ENCODE measurements at places on chromosomes 2 and 18. TPM values are rescaled to one million over a fixed set of nuclear protein-coding genes. Genes with fewer than 3 reads are reported as not detected.

DNA sequence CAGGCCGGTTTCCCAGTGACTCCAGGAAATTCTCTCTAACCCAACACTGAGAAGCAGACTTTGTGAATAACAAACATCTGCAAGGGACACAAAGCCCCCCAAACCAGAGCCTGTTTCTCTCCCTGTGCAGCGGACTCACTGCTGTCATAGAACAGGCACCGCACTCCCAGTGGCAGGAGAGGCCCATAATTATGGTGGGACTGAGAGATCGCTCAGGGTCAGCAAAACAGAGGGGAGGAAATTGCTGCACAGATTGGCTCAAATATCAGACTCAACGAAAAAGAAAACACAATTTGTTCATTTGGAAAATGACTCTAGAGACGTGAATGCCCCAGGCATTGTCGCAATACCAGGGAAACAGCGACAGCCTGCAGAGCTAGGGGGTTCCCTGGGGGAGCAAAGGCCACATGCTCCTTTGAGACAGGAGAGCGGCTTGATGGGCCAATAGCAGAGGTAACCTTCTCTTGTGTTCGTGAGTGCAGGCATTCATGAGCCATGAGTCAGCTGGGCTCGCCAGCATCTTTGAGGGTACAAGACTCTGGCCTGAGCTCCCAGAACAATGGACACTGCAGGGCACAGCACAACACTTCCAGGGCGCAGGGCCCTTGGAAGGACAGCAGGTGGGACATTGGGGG is 143.3 kb upstream of the KLHL29 start:
- peak; percentile 50 for DNase-seq

- DNase-seq = no peak
Observed at GRCh38 chr2:234643407-234643806, 146.5 kb upstream of the ARL4C start.

GRCh38 chr18:48803951-48804855 is 146.6 kb downstream of the SMAD7 start:
- no peak for DNase-seq

DNA sequence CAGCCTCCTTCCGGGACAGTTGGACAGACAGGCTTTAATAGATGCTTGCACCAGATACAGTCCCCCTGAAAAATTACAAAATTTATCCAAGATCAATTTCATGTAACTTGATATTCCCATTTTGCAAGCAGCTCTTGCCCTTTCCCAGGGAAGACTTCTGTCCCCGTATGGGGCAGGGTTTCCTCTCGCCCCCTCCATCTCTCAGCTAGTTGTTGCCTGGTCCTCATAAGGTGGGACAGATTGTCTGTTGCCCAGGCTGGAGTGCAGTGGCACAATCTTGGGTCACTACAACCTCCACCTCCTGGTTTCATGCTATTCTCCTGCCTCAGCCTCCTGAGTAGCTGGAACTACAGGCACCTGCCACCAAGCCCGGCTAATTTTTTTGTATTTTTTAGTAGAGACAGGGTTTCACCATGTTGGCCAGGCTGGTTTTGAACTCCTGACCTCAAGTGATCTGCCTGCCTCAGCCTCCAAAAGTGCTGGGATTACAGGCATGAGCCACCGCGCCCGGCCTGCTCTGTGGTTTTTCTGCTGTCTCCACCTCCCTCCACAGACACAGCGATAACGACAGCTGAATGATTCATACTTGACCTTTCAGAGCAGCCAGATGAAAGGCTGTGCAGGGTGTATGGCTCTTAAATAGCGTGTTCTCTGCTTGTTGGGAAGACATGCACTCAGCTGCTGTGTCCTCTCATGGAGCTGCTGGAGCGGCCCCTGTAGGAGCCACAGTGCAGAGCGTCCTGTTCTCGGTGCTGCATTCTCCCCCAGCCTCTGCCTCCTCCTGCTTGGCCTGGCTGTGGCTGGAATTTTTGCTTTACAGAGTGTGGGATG is 61.4 kb downstream of the TTC39C start:
- DNase-seq = peak; percentile 82

Gene MARCHF4
- total RNA-seq = not detected

GRCh38 chr2:233021771-233022170 is 8.7 kb upstream of the NGEF start:
- no peak for DNase-seq

GRCh38 chr2:106272216-106272807 is 78.2 kb upstream of the UXS1 start:
- no peak for DNase-seq

GRCh38 chr2:88027697-88028389 is 11.5 kb upstream of the RNU2-63P start:
- no peak for DNase-seq

- no peak for DNase-seq
Observed at GRCh38 chr18:22711192-22711685, 221.9 kb upstream of the RBBP8 start.

Gene CABLES1
- total RNA-seq = 21.9 TPM

DNA sequence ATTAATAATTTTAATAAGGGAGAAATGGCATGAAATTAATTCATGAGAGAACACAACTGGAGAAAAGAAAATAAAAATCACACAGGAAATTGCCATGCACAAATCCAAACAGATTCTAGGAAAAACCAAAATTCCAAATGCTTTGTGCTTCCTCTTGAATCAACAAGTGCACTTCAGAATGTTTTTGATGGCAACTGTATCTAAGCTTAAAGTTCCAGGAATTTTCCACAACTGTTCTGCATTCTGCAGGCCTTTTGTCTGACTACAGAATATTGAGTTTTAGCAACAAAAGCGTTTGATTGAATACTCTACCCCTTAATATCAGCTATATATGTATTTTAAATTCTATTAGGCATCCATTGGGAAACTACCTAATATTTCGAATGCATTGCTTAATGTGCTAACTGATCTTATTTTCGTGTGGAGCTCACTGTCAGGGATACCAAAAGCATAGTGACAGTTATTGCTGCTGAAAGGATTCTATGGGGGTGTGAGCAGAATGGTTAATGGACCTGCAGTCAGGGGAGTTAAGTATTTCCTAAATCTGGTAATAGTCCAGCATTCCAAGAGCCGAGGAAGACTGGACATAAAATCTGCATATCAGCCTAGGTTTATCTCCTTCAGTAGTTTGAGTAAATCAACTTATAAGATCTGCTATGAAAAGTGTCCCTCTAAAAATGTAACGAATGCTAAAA is 482.7 kb upstream of the POU3F3 start:
- DNase-seq = no peak

- DNase-seq = peak; percentile 7
Observed at GRCh38 chr18:24160086-24160485, 21.2 kb downstream of the CABYR start.

GRCh38 chr2:207833251-207833751 is 63.6 kb upstream of the FZD5 start:
- no peak for DNase-seq

Gene CCL20
- total RNA-seq = 4.3 TPM

Gene SNTG2
- total RNA-seq = 0.41 TPM

DNA sequence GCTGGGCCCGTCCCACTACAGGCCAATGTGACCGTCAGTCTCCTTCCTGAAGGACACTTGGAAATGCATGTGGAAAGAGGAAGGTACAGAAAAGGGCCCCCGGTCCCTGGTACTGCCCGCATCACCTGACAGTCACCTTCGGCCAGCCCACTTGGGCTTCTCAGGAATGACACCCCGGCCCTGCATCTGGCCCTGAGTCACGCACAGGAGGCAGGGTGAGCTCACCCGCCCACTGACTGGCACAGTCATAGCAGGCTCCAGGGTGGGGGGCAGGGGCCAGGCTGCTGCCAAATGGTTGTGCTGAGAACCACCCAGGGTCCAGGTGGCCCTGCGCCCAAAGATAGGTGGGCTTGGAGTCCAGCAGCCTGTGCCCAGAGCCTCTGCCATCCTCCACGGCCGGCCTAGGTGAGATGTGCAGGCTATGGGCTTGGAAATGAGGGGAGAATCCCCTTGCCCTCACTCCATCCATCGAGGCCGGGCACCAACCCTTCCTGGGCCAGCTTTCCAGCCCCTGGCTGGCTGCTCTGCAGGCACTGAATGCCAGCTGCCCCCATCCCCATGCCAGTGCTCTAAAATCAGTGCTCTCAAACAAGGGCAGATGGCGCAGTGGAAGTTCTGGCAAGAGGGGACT is 14.1 kb downstream of the EMX1 start:
- DNase-seq = no peak

- DNase-seq = no peak
Observed at GRCh38 chr18:3107740-3108151, 94.8 kb upstream of the LPIN2 start.

Gene CTAGE1
- not detected for total RNA-seq

Gene IL36G
- total RNA-seq = not detected

Gene TCF7L1
- total RNA-seq = 8.5 TPM

DNA sequence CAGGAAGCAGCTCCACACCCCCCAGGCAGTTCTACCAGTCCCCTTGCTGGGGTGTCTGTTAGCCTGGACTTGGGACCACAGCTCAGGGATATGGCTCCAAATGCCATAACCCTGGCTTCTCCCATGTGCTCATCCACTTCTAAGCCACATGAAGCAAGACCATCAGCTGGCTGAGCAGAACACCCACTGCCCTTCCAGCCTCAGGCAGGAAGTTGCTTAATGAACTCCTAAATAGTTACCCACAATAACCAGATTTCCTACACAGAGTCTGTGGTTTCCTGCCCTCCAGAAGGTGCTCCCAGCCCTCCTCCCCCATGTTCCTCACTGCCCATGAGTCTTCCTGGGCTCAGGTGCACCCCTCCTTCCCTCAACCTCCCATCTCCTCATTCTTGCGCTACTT is 98.3 kb upstream of the EPC2 start:
- DNase-seq = no peak

- DNase-seq = peak; percentile 16
Observed at GRCh38 chr18:48835119-48835518, 115.6 kb downstream of the SMAD7 start.

GRCh38 chr2:47660168-47660567 is 122.8 kb upstream of the MSH6 start:
- DNase-seq = no peak

DNA sequence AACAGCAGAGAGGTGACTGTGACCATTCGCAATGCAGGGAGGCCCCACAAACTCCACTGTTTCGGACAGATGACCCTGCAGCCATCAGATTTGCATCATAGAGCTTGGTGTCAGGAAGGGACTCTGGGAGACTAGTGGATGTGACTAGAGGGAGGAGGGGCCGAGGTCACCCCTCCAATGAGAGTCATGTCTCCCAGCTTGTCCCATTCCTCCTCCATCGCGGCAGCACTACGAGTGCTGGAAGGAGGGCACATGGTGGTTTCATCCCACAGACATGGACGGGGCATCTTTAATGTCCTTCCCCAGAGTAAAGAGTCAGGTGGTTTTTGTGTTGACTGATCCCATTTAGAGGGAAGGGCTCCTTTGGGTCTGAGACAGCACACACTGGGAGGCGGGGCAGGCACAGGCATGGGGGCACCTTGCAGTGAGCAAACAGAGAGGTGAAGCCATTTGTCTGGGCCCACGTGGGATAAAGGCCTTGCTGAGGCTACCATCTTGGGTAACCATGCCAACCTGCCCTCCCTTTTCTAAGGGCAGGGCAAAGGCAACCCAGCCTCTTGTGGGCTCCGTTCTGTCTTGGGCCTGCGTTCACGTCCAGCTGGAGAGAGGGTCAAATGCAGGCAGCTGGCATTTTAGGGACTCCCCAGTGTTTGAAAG is 208.1 kb downstream of the ASB1 start:
- no peak for DNase-seq

DNA sequence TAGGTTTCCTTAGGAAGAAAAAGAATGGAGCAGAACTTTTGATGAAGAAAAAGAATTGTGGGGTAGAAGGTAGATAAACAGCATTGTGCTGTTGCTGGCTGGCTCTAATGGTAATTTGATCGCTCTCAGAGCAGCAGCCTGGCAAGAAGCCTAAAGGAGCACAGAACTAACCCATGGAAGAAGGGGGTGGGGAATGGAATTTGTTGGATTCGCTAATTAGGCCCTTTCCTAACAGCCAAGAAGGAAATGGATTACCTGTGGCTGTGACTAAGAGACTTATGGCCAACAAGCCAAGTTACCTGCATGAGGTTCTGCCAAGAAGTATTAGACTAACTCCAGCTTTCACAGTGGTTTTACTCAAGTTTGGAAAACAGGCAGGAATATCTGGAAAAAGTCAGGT is 210.6 kb downstream of the IKZF2 start:
- DNase-seq = peak; percentile 65

Measured in SJCRH30 (cell line).